CD4-positive, alpha-beta T cell treated with Interleukin-21 for 1 hour (primary cell): ENCODE measurements at places on chromosomes 12 and 14.

- DNase-seq: no peak
Observed at GRCh38 chr14:37411079-37411735, 183.8 kb downstream of the FOXA1 start.

GRCh38 chr14:68293404-68293803 lies 473.8 kb downstream of the RAD51B start:
- DNase-seq: no peak

DNA sequence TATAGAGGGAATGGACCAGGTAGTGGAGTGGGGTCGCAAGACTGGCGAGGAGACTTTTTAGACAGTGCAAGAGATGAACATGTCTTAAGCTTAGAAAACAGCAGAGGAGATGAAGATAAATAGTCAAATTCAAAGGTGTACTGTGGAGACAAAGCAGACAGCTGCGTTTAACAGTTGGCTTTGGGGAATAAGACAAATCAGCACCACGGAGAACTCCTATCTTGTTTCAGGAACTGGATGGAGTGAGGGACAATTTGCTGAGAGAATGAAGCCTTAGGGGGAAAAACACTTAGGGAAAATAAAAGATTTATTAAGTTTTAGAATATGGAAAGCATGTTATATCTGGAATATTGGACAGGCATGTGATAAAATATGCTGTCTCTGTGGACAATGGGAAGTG lies 458.8 kb downstream of the GLT1D1 start:
- no peak for DNase-seq

GRCh38 chr12:70645494-70646317 lies 8.5 kb upstream of the PTPRB start:
- peak; percentile 12 for DNase-seq

GRCh38 chr12:5343711-5344110 lies 88.2 kb upstream of the NTF3 start:
- no peak for DNase-seq

DNA sequence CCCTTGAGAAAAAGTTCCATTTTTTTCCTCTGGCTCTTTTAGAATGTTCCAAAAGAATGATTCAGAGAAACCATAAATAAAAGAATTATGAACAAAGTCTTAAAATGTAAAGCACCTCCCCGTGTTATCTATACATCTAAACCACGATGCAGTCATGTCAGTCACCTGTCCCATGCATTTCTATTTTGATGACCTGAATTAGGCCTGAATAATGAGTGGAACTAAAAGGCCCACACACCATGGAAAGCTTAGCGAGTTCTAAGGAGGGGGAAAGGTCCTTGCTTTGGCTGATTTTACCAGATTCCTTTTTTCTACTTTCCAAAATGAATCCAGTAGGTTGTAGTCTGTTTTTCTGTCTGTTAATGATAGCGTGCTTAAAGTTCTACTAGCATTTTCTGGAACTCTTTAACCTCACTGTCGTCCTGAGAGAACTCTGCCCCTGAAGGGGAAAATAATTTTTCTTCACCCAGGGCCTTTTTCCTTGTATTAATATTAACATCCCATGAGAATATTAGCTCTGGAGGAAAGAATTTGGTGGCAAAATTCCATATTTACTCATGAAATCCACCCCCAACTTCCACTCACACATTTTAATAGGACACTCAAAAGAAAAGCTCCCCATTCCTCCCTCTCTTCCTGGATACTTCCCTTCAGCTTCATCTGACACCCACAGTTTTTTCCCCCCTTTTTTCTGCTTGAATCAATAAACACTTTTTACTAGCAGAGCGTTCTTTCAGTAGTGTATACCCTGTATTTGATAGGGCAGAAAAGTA lies 266.3 kb upstream of the DIO2 start:
- no peak for DNase-seq

GRCh38 chr12:131795064-131795463 lies 33.1 kb upstream of the MMP17 start:
- DNase-seq: no peak

GRCh38 chr14:35050652-35051051 lies 4.6 kb downstream of the FAM177A1 start:
- no peak for DNase-seq

DNA sequence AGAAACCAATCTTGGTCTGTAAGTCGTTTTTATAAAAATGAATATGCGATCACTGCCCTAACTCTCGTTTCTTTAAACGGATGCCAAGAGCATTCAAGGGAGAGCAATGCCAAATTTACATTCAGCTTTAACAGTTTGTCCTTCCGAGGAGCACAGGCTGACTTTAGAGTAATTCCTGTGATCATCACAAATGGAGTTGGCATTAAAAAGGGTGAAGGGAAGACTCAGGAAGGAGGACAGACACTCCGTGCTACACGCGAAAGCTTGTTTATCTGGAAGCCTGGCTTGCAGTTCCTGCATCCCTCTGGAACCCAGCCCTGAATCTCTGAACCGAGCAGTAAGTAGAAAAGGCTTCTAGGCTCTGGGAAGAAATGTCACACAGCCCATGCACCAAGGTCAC lies 78.4 kb downstream of the PAPOLA start:
- DNase-seq: no peak

DNA sequence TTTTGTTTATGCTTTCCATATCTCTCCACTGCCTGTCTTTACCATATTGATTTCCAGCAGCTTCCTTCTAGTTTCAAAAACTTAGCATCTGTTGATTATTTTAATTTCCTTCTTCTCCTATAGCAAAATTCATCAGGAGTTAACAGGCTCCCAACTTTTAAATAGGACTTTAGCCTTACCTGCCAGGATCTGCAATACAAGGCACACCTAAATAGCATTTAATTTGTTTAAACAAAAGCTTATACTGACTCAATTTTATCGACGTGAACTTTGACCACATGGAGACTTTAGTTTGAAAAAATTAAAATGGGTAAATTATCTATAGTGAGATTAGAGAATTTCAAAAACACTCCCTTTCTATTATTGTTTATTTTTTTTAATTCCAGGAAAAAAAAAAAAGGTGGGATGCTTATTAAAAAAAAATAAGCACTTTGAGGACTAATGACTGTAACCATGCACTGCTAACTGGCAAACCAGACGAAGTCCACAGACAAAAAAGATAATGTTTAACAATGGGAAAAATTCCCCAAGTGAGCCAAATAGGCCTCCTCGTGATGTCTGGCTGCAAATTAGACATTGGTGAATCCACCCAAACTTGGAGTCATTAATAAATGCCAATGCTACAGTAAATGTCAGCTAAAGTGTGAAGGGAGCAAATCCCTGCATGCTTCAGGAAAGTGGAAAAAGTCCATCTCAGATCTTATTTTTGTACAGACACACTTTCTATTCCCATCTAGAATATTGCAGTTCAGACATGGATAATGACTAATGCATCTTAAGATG lies 40.7 kb downstream of the RMST start:
- no peak for DNase-seq

DNA sequence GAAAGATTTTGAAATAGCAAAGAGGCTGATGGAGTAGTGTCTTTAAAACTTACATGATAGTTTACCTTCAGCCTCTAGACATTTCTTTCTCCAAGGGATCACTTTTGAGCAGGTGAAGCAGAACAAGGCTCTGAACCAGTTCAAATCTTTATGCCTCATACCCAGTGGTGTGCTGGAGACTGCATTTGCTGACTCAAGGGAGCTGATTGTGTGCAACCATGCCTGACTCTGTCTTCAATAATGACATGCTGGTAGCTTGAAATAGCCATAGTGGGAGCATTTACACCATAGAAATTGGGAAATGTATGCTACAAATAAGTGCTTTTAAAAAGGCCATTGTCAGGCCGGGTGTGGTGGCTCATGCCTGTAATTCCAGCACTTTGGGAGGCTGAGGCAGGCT lies 482.0 kb downstream of the TMTC2 start:
- DNase-seq: no peak

DNA sequence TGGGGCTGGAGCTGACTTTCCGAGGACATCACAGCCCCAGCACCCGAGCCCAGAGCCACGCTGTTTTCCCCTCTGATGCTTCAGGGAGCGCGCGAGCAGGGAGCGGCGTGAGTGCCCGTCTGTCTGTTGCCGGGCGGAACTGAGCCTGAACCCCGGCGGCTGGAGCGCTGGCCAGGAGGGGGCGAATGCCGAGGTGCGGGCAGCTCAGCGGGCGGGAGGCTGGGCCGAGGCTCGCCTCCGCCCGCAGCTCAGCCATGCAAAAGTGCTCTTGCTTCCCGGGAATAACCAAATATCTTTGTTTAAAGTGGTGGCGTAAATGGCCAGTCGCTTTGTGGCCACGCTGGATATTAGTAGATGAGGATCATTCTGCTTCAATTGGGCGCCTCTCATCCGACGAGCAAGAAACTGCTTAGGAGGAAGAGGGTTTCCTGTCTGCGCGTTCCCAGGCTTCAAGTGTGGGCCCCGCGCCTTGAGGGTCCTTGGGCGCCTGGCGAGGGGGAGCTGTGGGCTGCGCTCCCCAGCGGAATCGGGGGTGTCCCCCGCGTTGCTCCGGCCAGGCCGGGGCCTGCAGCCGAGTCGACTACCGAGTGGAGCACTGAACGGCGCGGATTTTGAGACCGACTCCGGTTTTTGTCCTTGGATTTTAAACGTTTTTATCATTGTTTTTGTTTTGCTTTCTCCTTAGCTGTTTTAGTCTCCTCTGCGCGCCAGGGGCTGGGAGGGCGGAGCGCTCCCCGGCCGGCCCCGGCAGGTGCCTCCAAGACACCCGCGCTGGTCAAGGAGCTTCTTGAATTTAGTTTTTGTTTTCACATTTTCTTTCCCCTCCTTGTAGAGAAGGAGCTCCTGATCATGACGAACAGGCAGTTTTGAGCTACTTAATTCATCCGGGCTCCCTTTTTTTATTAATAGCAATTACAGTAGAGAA lies 831 bp upstream of the NKX2-1 start:
- DNase-seq: no peak

DNA sequence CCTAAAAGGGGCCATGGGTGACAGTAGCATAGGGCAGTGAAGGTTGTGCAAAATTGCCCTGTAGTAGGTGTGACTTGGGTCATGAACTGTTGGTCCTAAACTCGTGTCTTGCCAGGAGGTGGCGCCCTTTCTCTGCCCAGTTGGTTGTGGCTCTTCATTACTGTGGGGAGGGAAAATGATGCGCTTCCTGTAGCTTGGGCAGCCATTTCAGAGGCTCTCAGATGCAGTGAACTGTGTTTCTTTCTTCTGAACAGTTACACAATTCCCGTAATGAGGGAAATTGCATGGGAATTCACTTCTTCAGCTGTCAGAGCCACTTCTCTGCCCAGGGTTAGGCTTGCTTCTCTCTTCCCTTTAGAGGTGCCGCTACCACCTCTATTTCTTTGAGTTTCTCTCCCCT lies 148.1 kb upstream of the NRXN3 start:
- DNase-seq: peak; percentile 15

DNA sequence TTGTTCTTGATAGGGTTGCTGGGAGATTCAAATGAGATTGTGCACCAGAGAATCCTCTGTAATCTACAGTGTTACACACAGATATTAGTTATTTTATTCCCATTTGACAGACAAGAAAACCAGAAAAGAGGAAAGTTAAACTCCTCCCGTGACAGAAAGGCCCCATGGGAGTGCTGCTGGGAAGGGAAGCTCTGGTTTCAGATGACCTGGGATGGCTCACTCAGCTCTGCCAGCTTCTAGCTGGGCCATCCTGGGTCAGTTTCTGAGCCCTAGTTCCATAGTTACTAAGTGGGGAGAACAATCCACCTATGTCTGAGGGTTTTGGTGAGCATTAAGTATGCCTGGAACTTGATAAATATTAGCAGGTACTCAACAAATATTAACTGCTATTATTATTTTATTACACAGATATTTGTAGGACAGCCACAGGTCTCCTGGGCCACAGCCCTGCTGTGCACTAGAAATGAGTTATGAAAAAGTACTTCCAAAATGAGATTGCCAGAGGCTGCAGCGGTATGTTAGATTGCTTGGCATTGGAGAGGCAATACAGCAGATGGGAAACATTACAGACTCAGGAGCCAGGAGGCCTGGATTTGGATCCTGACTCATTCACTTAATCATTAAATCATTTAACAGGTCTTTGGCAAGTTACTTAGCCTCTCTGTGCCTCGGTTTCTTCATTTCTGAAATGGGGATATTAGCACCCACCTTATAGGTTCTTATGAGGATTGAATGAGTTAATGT lies 47.1 kb upstream of the STON2 start:
- DNase-seq: no peak

DNA sequence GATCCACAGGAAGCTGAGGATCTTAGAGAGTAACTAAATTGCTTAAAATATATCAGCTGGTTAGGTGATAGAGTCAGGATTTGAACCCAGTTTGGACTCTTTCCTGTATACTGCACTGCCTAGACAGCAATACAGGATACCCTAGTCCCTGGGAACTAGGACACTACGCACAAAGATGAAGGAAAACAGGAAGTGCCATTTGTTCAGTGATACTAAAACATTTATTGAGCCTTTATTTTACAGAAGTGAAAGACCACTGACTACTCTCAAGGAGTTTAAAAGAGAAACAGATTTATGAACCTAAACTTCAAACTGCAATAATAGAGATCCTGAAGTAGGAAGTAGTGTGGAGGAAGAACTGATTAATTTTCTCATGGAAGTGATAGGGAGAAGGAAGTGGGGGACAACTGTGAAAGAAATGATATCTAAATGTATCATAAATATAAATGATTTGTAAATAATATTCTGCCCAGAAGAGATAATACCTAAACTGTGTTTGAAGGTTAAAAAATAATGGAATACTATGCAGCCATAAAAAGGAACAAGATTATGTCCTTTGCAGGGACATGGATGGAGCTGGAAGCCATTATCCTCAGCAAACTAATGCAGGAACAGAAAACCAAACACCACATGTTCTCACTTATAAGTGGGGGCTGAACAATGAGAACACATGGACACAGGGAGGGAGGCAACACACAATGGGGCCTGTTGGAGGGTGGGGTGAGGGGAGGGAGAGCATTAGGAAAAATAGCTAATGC lies 18.2 kb downstream of the MSRB3 start:
- DNase-seq: no peak

GRCh38 chr14:20675669-20676068 lies 8.7 kb upstream of the RNASE4 start:
- no peak for DNase-seq

DNA sequence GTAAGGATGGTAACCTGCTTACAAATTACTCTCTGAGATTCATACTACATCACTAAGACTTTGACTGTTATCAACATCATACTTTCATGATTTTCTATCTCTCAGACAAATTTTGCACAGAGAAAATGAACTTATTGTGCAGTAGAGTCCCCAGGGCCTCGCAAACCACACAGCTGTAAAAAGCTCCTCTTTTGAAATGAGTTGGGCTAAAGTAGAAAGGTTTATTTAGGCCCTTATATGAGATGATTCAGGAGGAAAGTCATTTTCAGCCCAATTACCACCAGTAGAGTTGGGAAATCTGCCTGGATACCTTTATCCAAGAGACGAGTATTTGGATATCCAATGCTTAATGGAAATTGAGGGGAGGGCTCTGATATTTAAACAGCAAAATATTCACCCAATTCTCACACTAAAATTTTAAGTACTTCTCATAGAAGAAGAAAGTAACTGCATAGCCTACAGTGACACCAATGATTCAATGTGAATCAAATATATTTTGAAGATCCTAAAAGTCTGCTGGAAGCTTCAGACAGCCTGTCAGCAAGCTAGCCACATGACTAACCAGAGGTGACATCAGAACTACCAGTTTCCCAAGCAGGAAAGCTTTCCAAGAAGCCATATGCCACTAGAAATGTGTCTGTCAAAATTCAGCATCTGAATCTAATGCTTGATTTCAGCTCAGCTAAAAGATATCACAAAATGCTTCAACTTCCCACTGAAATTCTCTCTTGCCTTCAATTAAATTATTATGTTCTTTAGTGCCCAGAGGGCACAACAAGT lies 190.1 kb upstream of the SYT1 start:
- no peak for DNase-seq

- DNase-seq: no peak
Observed at GRCh38 chr12:119060847-119061796, 79.8 kb downstream of the SRRM4 start.
